ENCODE measurements at places on chromosomes 3 and 15. TPM values are rescaled to one million over a fixed set of nuclear protein-coding genes. Genes with fewer than 3 reads are reported as not detected.

DNA sequence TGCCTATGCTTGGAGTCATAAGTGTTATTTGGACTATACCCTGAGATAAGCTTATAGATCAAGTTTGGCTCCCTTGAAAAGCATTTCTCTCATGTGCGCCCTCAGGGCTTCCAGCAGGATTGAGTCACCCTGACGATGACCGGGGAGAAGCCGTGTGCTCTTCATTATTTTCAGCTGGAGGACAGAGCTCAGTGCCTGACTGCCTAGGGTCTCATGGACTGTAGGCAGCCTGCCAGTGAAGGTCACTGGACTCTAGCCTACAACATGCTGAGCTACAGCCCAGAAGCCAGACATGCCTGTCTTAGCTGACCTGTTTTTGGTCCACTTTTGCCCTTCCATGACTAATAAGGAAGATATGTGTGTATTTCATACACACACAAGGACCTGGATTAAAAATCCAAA is 31.6 kb upstream of the NUDT16 start:
- no peak for DNase-seq

Gene TGM4
- total RNA-seq = not detected

- no peak for DNase-seq
These were observed 24.4 kb downstream of the SLC2A2 start for GRCh38 chr3:171001957-171002694.

DNA sequence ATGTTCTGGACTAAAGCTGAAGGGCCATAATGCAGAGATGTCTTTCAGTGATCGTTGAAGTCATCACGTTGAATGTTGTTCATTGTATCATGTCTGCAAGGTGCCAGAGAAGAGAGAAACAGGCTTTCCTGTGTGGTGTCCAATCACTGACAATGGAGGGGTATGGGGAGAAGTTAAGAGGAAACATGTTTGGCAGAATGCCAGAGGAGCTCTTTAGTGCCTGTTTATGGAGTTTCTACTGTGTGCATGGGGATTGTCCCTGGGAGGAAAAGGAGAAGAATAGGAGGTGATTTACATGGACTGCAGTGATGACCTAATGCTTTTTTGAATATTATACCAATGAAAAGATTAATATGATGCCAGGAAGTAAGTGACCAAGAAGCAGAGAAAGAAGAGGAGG is 11.7 kb downstream of the SCAANT1 start:
- DNase-seq = no peak

Gene BUB1B
- total RNA-seq = 11.4 TPM

Data from frontal cortex (tissue), 4 donors.